Stimulated activated CD4-positive, alpha-beta T cell treated with anti-CD3 and anti-CD28 coated beads, Interleukin-1b, Interleukin-23, amount 100 ng/mL, for 1 hour (primary cell): ENCODE measurements at places on chromosomes 11 and 22.

DNA sequence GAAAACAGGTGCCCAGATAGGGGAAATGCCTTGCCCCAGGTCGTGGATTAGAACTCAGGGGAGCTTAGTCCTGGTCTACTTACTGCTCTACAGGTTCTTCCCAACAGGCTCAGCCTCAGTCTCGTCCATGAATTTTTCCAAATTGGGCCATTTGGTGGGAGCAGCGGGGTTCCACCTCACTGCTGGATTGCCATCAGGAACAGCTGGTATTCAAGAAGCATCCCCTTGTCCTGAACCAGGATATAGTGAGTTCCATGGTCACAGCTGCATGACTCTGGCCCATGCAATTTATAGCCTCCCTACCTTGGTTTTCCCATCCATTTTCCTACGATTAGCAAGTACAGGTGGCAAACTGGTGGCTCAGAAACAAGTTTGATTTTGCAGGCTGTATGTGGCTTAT is 6.6 kb upstream of the UBE2L6 start:
- DNase-seq, result no peak

- no peak for DNase-seq
These were observed 39.3 kb upstream of the SORL1 start for GRCh38 chr11:121412711-121413415.

DNA sequence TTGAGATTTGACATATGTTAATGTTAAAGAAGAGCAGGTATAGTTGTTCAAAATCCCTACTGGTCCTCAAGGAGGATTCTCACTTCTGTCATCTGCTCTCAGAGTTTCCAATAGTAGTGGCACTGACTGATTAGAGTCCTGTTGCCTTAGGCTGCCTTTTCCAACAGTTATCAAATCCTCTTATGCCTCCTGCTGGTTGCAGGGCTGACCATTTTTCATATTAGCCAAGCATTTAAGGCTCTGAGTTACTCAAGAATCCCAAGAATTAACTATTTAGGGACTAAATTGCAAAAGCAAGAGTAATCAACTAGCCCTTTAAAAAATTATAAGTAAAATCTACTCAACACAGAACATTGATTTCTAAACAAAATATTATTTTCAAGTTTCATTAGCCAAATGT is 212.0 kb upstream of the CHORDC1 start:
- no peak for DNase-seq

DNA sequence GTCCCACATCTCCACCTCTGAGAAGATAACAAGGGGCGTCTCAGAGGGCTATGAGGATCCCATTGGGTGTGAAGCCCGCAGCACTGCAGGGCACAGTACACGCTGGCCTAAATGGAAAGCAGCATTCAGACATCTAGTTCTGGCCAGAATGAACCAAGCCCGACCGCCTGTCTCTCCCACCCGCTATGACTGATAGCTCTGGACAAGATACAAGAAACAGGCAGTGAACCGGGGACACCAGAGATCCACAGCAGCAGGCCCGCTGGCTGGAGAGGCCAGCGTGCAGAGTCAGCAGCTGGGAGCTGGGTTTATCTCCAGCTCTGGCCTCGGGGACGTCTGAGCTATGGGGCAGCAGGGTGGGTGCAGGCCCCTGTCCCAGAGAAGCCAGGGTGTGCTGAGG is 9.6 kb downstream of the CERK start:
- no peak for DNase-seq
